GM04504 (cell line): ENCODE measurements at places on chromosomes 1 and 21.

GRCh38 chr1:205983925-205984725 is 19.1 kb downstream of the RAB7B start:
- no peak for DNase-seq

GRCh38 chr21:14711287-14711686 is 165.2 kb upstream of the SAMSN1 start:
- no peak for DNase-seq

- DNase-seq: peak; percentile 4
These were observed 16.4 kb downstream of the TP73 start for GRCh38 chr1:3668585-3669300.

DNA sequence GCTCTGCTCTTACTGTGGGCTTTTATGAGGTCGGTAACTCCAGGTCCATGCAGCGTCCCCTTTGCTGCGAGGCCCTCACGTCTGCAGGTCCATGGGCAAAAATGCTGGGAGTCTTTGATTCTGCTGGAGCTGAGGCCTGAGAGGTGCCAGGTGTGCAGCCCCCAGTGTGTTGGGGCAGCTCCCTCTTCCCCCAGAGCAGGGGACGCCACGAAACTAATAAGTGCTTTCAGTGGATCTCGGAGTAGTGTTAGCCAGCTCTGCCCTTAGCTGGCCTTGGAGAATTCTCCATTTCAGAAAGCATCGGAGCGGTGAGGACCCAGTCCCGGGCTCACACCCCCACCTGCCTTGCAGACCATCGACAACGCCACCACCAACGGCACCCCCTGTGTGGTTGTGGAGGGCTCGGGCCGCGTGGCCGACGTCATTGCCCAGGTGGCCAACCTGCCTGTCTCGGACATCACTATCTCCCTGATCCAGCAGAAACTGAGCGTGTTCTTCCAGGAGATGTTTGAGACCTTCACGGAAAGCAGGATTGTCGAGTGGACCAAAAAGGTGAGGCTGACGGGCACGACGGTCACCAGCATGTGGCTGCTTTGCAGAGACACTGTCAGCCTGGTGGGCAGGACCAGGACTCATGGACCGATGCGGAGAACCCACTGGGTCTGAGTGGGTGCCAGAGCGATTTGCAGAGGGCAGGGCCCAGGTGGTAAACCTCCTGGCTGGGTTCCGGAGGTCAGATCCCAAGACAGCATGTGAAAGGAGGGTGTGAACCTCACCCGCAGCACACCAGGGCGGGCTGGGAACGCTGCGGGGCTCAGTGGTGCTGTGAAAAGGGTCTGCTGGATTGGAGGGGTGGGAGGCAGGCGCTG is 25.5 kb downstream of the TRPM2 start:
- no peak for DNase-seq

GRCh38 chr1:247884797-247885413 is 10.5 kb upstream of the OR2W3 start:
- no peak for DNase-seq

GRCh38 chr1:158527190-158527815 is 26.9 kb downstream of the OR6Y1 start:
- DNase-seq: peak; percentile 1

DNA sequence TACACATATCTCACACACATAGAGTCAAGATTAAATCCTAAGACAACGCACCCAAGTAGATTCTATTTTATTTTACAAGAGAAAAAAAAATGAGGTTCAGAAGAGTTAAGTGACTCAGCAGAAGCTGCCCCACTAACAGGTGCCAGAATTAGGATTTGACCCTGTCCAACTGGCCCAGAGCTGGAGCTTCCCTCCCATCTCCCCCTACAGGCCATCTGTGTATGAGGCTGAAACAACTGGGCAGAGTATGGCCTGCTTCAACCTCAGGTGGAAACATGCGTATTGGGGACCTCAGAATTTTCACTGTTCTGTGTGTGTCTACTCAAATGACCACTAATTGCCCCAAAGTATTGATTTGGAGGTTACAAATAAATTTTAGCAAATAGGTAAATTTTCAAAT is 29.9 kb downstream of the PSMG1 start:
- DNase-seq: no peak

- no peak for DNase-seq
These were observed 5.4 kb upstream of the LRRC40 start for GRCh38 chr1:70210820-70211219.
